ENCODE measurements at places on chromosomes 1 and 21. TPM values are rescaled to one million over a fixed set of nuclear protein-coding genes. Genes with fewer than 3 reads are reported as not detected.
A peak's percentile ranks its signal among the peaks of the same experiment; 100 is the strongest.

DNA sequence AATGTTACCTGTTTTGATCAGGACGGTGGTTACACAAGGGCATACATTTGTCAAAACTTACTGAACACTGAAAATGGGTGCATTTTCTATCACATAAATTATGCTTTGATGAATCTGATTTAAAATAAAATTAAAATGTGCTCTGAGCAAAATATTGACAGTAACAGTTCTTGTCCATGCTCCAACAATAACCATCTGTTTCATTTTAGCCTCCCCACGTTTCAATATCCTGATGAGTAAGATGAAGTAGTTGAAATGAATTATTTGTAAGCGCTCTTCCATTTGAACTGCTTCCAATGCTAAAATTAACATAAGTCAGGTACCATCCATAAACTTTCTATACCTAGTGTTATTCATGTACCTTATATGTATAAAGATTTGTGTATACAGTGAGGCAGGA lies 365.4 kb downstream of the LTN1 start:
- DNase-seq: peak; percentile 27

TAS1R1 gene
- total RNA-seq: not detected

- DNase-seq: no peak
These were observed 38.3 kb upstream of the TARBP1 start for GRCh38 chr1:234517110-234517802.

GRCh38 chr1:2801535-2802291 lies at the start of gene TTC34:
Gene TTC34 (minus strand): TSS chr1:2801693. CDS start chr1:2800827, 866 bp downstream.
- no peak for DNase-seq

DNA sequence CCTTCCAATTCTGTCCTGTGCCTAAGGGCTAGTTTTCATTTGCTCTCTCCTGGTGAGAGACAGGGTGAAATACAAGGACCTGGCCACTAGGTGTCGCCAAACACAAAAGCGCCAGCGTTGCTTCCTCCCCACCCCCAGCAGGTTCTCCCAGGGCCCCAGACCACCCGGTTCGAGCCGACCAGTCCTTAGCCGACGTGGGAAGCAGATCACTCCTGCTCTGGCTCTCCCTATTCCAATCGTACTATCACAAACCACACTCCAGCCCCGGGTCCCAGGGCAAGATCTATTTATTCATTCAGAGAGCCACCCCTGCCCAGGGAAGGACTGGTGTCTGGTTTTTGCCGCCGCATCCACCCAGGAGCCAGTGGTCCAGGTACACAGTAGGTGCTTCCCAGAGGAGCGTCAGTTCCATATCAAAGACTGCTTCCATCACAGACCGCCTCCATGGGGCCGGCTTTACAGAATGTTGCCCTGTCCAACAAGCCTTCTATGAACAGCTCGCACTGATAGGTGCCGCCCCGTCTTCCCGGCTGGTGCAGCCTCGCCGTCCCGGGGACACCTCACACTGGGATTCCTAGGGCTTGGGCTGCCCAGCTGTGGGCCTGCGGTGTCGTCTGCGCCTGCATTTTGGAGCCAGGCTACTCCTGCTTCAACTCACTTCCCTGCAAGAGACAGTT lies 35.0 kb downstream of the CTNNBIP1 start:
- peak; percentile 77 for DNase-seq

DNAJC6 gene
- 0.72 TPM for total RNA-seq

DNA sequence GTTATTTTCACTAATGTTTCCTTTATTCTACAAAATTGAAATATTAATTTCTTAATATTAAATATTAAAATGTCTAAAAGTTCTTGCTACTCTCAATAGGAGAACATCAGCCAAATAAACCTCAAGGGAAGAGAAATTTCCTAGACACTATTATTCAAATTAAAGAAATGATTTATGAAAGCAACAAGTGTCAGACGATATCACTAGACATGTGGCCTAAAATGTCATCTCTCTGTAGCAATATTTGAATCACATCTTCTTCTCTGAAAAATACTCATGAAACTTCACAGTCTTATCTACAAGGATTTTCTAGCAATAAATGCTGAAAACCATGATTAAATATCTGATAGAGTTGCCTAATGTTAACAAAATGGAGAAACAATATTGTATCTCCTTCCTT lies 2.5 kb upstream of the SERBP1 start:
- DNase-seq: no peak

GRCh38 chr1:153343811-153344717 lies 4.6 kb downstream of the PGLYRP4 start:
- DNase-seq: no peak

LCE6A gene
- not detected for total RNA-seq

DNA sequence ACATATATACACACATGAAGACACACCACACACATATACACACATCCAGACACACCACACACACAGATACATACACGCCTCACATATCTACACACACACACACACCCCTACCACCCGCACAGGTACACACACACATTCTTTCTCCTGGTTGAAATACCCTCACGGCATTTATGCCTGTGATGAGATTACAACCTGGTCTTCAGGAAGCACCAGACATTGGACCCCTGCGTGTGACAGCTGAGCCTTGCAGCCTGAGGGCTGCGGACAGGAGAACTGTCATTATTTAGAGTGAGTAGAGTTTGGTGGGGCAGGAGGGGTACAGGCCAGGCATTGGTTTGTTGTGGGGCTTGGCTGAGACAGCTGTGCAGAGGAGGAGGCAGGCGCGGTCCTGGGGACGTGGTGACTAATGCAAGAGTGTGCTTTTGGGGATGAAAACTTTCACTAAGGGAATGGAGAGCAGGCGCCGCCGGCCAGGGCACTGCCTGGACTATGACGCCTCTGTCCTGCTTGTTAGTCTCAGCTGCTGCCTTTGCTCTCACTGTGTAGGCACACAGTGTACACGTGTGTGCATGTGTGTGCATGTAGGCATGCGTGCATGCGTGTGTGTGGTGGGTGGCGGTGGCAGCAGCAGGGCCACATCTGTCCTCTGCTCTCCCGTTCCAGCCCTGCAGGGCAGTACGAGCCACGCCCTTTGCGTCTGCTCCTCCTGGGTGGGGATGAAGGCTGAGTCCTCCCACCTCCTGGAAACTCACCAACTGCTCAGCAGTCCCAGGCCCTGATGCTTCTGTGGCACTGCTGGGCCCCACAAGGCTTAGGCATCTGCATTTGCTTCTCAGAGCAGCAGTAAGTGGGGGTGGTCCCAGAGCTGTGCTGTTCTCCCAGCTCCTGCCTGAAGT lies 57.6 kb downstream of the SPSB1 start:
- DNase-seq: peak; percentile 70

DNA sequence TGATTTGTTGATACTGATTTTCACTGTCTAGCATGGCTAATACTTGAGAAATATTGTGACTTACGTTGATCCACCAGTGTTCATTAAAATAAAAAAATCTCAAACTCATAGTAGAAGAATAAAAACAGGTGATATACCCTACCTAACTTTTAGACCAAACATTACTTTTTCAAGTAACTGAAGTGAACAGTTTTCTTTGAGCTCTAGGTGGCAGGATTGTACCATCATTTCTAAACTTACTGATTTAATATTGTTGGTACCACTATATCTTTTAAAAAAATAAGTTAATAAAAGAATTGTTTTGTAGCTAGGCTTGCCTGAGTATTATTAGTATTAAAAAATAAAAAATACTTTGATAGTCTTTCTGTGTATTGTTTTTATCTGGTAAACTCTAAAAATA lies 21.5 kb downstream of the CDC73 start:
- DNase-seq: peak; percentile 49

PLEKHA6 gene
- 5.1 TPM for total RNA-seq

DNA sequence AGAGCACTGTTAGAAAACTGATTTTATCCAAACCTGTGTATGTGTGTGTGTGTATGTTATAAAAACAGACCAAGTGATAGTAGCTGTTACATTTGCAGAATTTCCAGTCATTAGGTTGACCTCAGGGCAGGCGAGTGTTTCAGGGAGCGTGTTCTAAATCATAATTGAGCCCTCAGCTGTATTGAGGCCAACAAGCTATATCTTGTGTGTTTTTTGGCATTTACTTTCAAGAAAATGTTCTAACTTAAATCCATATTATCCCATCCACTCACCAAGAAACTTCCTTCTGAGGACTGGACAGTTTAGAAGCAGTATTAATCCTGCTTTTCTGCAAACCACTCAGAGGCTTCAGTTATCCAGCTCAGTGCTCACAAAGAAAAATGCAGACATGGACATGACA lies 12.0 kb downstream of the DDAH1 start:
- no peak for DNase-seq

FAM72D gene
- total RNA-seq: not detected

GRCh38 chr1:103248417-103249102 lies 140.2 kb upstream of the COL11A1 start:
- DNase-seq: no peak

GRCh38 chr1:82260666-82261065 lies 459.9 kb downstream of the ADGRL2 start:
- no peak for DNase-seq

DNA sequence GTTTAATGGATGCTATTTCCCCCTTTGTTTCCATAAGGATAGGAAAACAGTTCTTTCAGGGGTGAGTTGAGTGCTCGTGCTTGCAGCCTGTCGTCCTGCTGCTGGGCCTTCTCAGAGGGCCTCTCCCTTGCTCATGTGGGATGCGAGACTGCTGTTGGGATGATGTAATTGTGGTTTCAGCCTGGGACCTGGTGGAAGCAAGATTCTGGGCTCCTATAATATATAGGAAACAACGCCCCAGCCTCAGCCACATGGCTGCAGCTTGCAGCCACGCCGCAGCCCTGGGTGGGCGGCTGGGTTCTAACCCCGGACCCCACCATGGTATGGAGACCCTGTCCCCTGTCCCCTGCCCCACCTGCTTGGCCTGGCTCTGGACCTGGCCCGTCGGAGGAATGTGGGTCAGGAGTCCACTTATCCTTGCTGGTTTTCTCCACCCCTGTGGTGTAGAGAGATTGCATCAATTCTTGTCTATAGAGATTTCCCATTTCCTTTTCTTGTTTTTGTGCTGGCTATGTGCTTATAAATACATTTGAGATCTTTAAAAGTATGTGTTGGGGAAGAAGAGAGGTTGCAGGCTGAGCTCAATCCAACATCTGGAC lies 357.8 kb downstream of the SIPA1L2 start:
- DNase-seq: peak; percentile 20

CACNA1S gene
- not detected for total RNA-seq

TSPEAR gene
- 0.08 TPM for total RNA-seq

CBR3 gene
- total RNA-seq: 29.4 TPM

SERPINC1 gene
- not detected for total RNA-seq

GRCh38 chr1:74755475-74755874 lies 22.5 kb downstream of the TYW3 start:
- no peak for DNase-seq

DMBX1 gene
- total RNA-seq: not detected

- no peak for DNase-seq
These were observed 122.5 kb upstream of the FOXD3 start for GRCh38 chr1:63199706-63200335.

RIPPLY3 gene
- not detected for total RNA-seq

STUM gene
- total RNA-seq: 0.98 TPM

DNA sequence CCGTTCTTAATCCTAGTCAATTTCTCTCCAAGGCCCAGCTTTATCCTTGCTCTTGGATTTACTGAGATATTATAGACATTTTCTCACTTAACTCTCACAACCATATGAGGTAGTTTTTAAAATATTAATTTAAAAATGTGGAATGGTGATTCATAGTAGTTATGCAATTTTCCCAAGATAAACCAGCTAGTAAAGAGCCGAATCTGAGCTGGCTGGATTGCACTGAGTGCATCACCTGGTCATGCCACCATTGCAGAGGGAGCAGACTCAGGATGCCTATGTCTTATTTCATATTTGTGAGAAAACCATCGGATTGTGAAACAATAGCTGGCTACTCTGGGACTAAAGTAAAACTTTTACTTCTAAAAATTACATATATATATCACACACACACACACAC lies 494.0 kb downstream of the KCNT2 start:
- peak; percentile 36 for DNase-seq

DNA sequence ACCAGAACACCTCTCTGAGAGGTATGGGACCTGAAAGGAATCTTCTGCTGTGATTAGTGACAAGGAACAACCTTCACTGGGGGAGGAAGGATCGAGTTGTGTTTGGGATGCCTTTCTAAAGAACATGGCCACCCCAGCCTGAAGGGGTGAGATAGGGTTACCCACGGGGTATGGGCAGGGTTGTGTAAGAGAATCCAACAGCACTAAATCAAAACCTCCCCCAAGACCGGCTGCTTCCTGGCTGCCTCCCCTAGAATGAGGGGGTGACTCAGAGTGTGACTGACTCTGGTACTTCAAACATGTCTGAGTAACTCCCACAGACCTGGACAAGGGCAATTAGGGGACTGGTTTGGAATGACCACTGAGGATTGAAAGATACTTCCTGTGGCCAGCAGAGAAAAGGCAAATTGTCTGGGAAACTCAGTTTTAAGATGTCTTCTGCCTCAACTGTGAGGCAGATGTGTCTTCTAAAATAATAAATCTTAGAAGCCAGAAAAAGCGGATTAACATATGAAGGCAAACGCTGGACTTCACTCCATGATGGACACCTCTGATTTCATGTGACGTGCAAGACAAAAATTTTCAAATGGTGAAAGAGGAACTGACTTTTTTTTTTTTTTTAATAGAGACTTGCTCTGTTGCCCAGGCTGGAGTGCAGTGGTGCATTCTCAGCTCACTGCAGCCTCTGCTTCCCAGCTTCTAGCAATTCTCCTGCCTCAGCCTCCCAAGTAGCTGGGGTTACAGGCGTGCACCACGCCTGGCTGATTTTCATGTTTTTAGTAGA lies 6.7 kb upstream of the PTPN14 start:
- DNase-seq: peak; percentile 73

SPRR2E gene
- total RNA-seq: not detected

S100A13 gene
- 296 TPM for total RNA-seq

RAP1GAP gene
- 0.09 TPM for total RNA-seq

- no peak for DNase-seq
These were observed 55.1 kb downstream of the SLC22A15 start for GRCh38 chr1:116031302-116031835.

CHI3L2 gene
- 10.5 TPM for total RNA-seq

TLCD4 gene
- 0.25 TPM for total RNA-seq

ZBTB37 gene
- total RNA-seq: 11.3 TPM

ASCL5 gene
- total RNA-seq: not detected
